ENCODE measurements at places on chromosomes 2 and 18.

DNA sequence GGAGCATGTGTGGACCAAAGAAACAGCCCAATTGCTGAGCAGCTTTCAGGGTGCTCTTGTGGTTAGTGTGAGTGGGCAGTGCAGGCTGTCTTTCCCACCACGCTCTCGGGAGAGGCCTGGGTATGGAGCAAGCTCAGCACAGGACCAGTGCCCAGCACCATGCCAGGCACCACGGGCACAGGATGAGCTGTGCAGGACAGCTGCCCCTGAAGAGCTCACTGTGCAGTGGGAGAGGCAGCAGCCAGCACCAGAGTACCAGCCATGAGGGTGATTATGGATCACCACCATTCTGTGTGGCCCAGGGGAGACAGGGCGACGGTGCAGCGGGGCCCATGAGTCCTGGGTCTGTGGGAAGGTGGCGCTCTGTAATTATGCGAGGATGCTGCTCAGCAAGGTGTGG, 29.7 kb upstream of the FAHD2A start:
- DNase-seq: no peak

DNA sequence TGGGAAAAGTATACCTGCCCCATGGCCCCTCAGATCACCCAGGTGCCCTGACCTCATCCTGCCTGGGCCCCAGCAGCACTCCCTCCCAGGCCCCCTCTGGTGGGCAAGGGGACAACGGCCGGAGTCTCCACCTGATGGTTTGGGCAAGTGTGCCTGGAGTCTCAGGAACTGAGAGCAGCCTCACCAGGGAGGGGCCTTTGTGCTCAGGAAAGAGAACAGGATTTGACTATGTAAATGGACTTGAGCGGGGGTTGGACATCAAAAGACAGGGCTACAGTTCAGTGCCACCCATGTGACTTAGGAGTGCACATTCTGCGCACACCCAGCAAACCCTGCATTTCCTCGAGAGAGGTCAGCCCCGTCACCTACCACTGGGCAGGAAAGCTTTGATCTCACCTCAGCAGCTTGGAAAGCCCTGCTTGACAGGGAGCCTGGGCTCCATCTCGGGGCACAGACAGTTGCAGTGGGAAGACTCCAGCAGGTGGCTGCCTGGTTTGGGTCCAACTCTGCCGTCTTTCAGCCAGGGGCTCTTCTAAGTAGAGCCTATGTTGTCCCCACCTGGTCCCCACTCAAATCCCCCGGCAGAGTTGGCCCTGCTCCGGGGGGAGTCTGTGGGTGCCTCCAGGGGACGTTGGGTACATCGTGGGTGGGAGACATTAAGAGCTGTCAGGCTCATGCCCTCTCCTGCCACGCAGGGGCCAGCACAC, 3.3 kb downstream of the INPP5D start:
- no peak for DNase-seq

DNA sequence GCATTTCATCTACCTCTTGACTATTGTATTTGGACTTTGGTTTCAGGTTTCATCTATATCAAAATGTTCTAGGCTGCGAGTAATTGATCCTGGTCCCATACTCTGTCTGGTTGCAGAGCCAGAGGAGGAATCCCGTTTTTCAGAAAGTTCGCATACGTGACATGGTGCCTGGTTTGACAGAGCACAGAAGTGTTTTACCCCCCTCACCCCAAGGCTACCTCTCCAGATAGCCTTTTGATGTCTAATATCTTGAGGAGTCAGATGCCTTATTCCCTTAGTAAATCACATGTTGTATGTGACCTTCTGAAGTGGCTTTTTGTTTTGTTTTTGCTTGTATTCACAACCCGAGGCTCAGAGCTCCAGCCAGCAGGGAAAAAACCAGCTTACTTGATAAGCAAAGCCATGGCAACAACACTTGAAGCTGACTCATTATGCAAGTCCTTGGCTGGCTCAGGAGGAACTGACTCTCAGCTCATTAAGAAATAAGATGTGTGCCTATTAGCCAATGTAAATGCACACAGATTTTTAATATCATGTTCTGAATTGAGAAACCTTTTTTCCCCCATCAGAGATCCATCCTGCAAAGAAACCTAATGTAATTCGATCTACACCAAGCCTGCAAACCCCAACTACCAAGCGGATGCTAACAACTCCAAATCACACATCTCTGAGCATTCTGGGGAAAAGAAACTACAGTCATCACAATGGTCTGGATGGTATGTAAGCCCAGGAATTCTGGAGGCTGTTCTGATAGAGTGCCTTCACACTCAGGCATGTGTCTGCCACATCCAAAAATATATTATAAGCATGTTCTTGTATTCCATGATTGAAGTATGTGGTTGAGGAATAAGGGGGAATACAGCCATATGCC, 41.4 kb downstream of the OXER1 start:
- DNase-seq: peak; percentile 41

DNA sequence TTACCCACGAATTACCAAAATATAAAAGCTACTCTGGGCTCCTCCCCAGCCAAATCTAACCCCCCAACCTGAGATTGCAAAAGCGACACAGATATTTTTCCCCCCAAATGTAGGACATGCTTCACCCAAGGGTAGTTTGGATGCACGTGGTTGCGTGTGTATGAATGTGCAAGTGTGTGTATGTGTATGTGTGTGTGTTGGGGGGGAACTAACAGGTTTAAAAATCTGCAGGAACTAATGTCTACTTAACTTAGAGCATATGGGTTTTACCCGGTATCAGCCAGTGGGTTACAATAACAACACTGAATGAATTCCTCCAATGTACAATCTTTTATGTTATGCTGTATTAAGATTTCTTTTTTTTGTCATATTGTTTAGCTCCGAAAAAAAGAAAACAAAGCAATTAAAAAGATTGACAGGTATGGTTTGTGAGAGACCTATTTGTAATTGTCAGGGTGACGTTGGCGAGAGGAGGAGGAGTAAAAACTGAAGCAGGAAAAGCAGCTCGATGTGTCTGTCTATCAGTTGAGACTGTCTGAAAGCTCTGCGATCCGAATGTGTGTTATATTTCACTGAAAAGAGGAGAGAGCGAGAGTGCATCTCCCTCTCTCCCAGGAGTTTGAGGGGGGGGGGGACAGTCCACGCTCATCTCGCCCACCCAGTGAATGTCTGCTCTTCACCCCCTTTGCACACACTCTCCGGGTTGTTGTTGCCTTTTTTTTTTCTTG, at the start of gene TSHZ1:
TSS of gene TSHZ1 (plus strand) at position 524 of the 728 bp plus-strand sequence. CDS start 1,080 bp downstream, outside the sequence.
- no peak for DNase-seq

DNA sequence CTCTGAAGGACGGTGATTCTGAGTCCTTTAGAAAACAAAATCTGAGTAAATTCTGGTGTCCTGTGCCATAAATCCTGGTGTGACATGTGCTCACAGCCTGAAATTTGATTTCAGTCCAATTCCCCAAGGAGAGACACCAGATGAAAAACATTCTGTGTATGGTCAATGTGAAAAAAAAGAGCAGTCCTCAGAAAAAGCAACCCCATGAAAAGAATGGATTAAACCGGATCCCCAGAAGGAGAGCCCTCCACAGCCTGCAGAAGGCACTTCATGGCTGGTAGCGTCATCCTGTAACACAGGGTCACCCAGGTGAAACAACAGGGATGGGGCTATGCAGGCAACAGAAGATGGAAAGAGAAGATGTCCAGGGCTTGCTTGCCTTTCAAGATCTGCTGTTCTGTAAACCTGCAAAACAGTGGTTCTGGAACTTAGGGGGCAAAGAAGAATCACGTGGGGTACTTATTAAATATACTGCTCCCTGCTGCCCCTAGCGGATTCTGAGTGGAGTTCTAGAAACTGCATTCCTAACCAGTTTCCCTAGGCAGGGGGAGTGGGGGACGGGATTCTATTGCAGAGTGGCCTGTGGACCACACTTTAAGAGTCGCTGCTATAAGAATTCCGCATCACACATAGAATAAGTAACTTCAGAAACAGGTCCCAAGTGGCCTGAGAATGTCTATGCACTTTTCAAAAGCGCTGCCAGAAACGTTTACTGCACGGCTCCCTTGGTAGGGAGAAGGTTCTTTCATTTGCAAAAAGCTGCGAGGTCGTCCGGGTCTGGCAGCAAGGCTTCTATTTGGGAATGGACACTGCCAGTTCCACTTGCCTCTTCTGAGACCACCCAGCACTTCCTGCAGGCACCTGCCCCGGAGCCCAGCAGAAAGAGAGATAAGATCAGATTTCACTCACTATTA, 118.9 kb upstream of the ARL5A start:
- no peak for DNase-seq

DNA sequence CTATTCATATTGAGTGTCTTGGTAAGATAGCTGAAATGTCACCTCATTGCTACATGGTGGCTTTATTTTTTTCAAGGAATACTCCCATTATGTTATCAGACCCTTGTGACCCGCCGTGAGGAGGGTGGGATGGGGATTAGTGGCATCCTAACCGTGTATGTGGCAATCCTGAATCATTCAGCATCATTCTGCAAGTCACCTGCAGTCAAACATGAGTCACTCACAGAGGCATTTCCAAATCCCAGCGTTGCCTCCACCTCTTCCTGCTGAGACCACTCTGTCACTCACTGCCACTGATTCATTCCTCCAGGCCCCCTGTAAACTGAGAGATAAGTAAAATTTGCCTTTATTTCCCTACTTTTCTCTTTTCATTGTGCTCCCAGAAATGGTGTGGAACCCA, 307.4 kb upstream of the KLHL29 start:
- DNase-seq: no peak

DNA sequence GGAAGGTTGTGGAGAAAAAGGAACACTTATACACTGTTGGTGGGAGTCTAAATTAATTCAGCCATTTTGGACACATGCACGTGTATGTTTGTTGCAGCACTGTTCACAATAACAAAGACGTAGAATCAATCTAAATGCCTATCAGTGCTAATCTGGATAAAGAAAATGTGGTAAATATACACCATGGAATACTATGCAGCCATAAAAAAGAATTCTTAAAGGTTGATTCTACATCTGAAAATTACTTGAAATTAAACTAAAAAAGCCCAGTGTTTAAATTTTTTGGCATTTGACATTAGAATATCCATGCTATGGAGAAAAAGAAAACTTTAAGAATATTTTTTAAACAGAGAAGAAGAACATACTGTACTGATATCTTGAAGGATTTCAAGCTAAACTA, 84.0 kb downstream of the BMPR2 start:
- DNase-seq: no peak

DNA sequence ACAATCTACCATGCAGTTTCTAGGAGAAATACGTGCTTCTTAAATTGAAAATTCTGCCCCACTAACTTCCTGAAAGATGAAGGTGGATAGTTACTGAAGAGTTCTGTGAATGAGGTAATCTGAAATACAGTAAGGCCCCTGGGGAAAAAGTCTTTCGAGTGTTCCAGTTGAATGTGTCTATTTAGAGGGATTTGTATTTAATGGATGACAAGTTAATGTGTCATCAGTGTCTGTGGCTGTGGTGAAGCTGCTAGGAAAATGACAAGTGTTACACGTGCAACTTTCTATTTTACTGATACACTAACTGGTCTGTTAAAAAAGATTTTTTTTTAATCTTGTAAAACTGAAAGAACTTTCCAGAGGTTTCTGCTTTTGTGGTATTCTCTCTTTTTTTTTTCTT, 384.6 kb downstream of the STK39 start:
- DNase-seq: no peak

DNA sequence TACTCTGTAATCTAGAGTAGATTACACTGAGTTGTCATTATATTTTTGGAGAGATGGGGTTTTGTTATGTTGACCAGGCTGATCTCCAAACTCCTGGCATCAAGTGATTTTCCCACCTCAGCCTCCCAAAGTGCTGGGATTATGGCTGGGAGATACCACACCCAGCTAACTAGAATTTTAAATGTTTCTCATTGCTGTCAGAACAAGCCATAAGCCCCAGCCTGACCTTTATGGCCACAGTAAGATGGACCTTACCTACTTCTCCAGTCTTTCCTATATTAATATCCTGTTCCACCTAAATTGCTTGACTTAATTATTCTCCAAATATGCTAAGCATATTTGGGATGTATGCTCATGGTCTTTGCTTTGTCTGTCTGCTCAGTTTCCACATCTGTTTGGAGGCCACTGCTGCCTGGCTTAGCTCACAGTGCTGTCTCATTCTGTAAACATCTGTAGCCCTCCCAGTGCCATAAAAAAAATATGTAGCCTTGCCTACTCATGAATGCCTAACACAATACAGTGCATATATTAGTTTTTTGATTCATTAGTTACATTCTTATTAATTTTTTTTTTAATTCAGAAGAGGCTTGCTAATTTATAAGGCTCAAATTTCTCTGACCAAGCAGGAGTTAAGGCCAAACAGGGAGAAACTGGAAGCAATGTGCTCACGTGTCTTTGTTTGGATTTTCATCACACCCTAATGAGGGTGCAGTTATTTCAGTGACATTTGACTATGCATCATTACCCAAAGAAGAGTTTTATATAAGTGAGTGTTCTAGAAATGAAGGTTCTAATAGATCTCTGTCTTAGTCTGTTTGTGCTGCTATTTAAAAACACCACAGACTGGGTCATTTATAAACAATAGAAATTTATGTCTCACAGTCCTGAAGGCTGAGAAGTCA, 45.3 kb upstream of the PSME4 start:
- DNase-seq: no peak

GRCh38 chr2:226971084-226971483, 135.2 kb downstream of the RHBDD1 start:
- no peak for DNase-seq

- DNase-seq: no peak
Observed at GRCh38 chr2:226716126-226716525, 83.5 kb downstream of the IRS1 start.

GRCh38 chr2:107235491-107236254, 349.7 kb upstream of the ST6GAL2 start:
- DNase-seq: no peak

DNA sequence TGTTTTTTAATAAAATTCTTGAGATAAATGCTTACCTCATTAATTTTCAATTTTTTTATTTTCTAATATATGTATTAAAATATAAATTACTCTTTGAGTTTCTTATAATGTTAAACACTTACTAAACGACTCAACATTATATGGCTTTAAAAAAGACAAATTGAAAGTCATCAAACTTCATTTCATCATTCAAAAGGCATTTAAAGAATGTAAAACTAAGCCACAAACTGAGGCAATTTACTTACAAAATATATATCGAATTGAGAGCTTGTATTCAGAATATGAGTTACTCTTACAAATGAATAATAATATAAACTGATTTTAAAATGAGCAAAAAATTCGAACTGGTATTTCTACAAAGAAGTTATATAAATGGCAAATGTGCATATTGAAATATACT, 1262.2 kb upstream of the PIK3C3 start:
- no peak for DNase-seq

- no peak for DNase-seq
Observed at GRCh38 chr2:113178891-113179290, 5.1 kb downstream of the PSD4 start.

- no peak for DNase-seq
Observed at GRCh38 chr18:22228976-22229375, 59.6 kb downstream of the GATA6 start.
